Left ventricle myocardium inferior (tissue), 1 donor: ENCODE measurements at places on chromosomes 1 and 21.

GRCh38 chr1:154744352-154745035, 125.6 kb downstream of the KCNN3 start:
- no peak for DNase-seq

DNA sequence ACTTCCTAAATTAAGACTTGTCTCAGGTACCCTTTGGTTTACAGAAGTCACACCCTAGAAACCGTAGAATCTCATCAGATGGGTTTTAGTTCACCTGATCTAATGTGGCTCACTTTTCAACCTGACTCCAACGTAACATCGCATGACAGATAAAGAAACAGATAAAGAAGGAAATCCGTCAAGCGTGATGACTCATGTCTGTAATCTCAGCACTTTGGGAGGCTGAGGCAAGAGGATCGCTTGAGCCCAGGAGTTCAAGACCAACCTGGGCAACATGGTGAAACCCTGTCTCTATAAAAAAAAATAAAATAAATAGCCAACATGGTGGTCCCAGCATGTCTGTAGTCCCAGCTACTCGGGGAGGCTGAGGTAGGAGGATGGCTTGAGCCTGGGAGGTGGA, 97.3 kb downstream of the SPSB1 start:
- DNase-seq: no peak

- DNase-seq: no peak
Observed at GRCh38 chr1:37630426-37631028, 4.2 kb downstream of the RSPO1 start.

- DNase-seq: no peak
Observed at GRCh38 chr1:23370330-23370708, 683 bp upstream of the ZNF436 start.

DNA sequence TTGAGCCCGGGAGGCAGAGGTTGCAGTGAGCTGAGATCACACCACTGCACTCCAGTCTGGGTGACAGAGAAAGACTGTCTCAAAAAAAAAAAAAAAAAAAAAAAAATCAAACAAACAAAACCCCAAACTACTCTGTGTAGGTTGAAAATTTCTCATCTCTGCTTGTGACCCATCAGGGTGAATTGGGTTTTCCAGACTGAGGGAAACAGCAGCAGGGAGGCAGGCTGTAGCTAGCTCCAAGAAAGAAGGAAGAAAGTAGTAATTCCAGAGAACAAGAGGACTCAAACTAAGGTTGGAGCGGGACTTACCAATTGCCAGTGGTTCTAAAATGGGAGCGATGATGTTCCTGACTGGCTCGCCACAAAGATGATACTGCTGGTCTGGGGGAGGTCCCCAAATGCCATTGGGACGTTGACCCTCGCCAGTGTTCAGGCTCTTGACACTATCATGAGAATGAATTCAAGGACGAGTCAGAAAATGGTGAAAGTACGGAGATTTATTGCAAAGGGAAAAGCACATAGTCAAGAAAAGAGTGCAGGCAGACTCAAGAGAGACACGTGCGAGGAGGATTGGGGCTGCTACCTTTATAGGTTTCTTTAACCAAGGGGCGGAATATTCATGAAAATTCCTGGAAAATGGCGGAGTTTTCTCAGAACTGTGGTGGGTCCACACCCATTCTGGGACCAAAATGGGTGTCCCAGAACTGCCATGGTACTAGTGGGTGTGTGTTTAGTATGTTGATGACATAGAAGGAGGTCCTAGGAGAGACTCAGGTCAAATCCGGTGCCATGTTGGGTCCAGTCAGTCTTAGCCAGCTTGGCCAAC, 13.4 kb downstream of the AADACL4 start:
- DNase-seq: no peak

DNA sequence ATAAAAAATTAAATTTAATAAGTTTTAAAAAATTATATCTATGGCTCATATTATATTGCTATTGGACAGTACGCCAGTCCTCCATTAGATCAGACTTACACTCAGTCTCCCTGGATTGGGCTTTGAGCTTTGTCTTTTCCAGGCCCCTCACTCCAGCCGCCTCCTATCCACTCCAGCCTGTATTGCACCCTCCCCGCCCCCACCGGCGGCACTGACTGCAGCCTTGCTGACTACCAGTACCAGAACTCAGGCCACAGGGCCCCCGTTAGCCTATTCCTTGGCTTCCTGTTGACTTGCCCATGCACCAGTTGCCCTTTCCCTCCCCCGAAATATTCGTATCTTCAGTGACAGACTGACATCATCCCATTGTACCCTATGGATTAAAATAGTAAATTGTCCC, 127.9 kb downstream of the CSMD2 start:
- DNase-seq: no peak

GRCh38 chr1:54353959-54354358, 52.2 kb downstream of the SSBP3 start:
- DNase-seq: no peak

GRCh38 chr1:223405507-223405906, 12.3 kb downstream of the CCDC185 start:
- DNase-seq: no peak

DNA sequence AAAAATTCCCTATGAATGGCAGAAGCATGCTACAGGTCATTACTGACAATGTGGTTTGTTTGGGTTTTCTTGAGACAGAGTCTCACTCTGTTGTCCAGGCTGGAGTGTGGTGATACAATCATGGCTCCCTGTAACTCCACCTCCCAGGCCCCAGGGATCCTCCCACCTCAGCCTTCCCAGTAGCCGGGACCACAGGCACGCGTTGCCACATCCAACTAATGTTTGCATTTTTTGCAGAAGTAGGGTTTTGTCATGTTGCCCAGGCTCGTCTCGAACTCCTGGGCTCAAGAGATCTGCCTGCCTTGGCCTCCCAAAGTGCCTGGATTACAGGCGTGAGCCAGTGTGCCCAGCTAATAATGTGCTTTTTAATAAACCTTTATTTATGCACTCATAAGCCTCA, 259.1 kb downstream of the NFIA start:
- DNase-seq: no peak
